ENCODE measurements at places on chromosomes 4 and X.

DNA sequence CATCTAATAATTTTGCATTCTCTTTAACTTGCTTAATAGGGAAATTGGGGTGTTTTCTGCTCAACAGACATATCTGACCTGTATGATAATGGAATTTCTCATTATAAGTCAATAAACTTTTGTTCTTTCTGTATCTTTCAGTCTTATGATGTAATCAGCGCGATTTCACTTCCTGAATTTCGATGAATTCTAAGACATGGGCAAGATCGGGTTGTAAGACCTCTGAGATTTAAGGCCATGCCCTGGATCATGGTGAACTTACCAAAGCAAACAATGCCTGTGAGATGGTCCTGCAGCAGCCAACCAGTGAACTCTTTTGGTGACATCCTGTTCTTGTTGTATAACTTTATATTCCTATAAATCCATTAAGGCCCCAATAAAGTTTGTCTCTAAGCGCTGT lies 88.1 kb downstream of the NBDY start:
- no peak for DNase-seq

GRCh38 chrX:130829526-130830515 lies 73.2 kb downstream of the ENOX2 start:
- no peak for DNase-seq

DNA sequence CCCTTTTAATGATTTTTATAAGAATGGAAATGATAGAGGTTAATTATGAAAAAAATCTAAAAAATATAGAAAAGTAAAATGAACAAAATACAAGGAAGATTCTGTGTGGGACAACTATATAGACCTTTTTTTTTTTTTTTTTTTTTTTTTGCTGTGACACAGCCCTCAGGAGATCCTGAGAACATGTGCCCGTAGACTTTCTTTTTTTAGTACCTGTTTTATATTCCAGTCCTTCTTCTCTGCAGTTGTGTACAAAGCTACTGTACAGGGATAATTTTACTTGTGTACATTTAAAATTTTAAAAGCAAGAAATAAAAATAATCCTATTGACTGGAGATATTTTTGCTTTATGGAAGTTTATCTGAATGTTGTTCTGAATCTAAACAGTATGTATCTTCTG lies 85.5 kb downstream of the KDM6A start:
- DNase-seq: no peak

GRCh38 chr4:139299536-139299935 lies 1.8 kb upstream of the NAA15 start:
- no peak for DNase-seq

- no peak for DNase-seq
Measured at GRCh38 chr4:183306811-183307210, 13.3 kb downstream of the CLDN22 start.

DNA sequence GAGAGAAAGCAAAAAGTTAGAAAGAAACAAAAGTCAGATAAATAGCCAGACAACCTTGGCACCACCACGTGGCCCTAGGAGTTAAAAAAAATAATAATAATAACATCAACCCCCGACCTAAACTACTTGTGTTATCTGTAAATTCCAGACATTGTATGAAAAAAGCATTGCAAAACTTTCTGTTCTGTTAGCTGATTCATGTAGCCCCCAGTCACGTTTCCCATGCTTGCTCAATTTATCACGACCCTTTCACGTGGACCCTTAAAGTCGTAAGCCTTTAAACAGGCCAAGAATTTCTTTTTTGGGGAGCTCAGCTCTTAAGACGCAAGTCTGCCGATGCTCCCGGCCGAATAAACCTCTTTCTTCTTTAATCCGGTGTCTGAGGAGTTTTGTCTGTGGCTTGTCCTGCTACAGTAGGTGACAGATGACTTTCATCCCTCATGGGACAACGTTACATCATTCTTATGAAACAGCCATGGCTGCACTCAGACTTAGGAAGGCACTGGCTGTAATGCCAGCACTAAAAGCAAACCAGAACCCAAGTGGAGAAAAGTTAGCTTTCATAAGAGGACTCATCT lies 520 bp downstream of the ACOX3 start:
- DNase-seq: no peak

- DNase-seq: no peak
Measured at GRCh38 chr4:94278781-94279180, 63.9 kb downstream of the HPGDS start.

- DNase-seq: no peak
Measured at GRCh38 chrX:2427147-2427546, 73.6 kb downstream of the DHRSX start.

GRCh38 chrX:154750301-154751202 lies at the start of gene GAB3:
Gene GAB3, minus strand, starts transcription at chrX:154751077. Its CDS starts 52 bp downstream, at chrX:154751025.
- no peak for DNase-seq

GRCh38 chrX:133586443-133586842 lies 171.2 kb upstream of the GPC4 start:
- no peak for DNase-seq

DNA sequence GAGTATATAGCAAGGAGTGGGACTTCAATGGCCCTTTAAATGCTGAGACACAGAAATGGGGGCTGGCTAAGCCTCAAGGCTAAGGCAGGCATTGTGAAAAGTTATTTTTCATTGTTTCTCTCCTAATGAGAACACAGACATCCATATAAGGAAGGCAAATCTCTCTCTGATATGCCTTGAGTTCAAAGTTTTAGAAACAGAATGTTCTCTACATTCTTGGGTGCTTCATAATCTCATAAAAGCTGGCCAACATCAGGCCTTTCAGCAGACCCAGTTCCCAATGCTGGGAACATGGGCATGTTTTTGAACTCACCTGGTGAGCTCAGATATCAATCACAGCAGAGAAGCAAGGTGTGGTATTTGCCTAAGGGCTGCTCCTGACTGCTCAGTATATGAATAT lies 19.4 kb upstream of the RAB40A start:
- DNase-seq: no peak

DNA sequence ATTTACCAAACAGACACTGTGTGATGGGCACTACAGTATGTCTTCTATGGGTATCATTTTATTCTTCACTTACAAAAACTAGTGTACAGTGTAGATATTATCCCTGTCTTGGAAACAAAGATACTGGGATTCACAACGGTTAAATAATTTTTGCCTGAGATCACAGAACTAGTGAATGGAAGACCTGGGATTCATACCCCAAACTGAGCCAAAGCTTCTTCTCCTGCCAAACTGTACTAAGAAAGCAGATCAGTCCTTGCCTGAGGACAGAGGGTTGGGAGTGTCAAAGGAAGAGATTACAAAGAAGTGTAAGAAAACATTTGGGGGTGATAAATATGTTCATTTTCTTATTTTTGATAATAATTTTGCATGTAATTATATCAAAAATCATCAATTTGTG lies 43.1 kb downstream of the PPA2 start:
- DNase-seq: no peak

- no peak for DNase-seq
Measured at GRCh38 chr4:7632971-7633370, 198.2 kb upstream of the PSAPL1 start.

DNA sequence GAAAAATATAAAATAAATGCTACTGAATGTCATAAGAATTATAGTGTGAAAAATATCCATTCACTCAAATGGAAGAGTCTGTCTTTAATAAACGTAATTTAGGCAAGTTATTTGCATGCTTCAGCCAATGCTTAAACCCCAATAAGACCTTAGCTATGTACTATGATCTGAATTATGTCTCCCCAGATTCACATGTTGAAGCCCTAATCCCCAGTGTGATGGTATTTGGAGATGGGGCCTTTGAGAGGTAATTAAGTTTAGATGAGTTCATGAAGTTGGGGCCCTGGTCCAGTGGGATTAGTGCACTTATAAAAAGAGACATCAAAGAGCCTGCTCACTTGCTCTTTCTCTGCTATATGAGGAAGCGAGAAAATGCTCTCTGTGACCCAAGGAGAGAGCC lies 28.7 kb downstream of the SLC39A8 start:
- DNase-seq: no peak

DNA sequence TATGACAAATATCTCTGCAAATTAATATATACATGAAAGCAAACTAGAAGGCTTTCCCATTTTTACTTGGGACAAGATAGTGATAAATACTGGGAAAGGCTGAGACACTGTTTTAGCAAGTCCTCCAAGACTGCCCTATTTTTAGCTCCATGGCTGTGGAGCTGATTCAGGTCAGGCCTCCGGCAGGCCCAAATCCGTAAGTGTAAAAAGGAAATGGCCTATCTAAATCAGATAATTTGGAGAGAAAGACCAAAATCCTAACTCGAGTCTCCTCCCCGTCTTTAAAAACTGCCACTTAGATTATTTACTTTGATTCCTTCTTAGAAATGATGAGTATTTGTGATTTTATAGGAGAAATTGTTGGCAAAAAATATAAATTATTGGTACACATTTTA lies 2.9 kb downstream of the OTUD4 start:
- no peak for DNase-seq

DNA sequence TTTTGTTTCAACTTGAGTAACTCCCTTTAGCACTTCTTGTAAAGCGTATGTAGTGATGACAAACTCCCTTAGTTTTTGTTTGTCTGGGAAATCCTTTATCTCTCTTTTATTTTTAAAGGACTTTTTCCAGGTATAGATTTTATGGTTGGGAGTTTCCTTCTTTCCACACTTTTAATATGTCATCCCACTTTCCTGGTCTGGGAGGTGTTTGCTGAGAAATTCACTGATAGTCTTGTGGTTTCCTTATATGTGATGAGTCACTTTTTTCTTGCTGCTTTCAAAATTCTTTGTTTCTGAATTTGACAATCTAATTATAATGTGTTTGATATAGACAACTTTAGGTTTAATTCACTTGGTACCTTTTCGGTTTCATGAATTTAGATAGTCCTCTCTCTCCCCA lies 353.9 kb downstream of the GPAT3 start:
- no peak for DNase-seq

- no peak for DNase-seq
Measured at GRCh38 chrX:72477781-72478181, 94.9 kb downstream of the HDAC8 start.

DNA sequence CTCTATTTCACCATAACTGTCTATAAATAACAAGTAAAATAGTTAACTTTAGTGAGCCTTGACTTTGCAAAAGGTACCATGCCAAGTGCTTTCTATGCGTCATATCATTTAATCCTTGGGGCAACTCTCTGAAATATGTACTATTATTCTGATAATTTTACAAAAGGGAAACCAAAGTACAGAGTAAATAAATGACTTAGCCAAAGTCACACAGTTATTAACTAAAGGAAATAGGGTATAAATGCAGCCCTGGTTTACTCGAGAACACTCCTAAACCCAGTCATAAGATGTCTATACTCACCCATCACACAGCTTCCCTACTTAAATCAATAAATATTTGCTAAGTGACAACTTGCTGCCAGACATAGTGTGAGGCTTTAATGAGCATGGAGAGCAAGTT lies 14.4 kb downstream of the KCTD8 start:
- DNase-seq: no peak

DNA sequence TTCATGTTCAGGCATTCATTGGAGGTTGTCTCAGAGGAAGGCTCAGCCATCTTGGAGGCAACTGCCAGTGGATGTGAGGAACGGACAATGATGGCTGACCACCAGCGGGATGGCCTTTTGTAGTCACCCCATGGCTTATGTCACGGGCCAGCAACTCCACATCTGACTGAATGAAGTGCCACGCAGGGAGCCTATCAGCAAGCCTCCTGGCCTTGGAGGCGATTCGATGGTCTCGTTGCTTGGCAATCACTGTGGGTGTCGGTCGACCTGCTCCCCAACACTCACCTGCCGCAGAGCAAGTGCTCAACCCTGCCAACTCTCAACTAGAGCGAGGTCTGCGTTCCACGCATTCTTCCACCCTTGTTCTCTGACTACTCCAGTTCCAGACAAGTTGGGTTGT lies 7.4 kb downstream of the H2BW2 start:
- DNase-seq: no peak

DNA sequence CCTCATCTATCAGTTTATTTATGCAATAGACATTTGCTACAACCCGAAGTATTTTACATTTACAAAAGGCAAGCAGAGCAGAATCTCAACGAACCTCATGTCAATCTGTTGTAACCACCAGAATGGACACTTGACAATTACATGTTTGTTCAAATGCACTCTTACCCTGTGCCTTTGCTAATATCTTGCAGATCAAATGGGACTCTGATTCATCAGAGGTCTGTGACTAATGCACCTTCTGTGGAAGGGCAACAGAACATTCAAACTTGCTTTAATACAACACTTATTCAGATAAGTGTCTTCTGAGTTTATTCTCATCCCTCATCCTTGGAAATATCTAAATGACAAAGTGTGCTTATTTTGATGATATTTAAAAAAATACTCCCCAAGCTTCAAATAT lies 644.7 kb upstream of the PCDH10 start:
- no peak for DNase-seq

- no peak for DNase-seq
Measured at GRCh38 chr4:159248384-159249178, 145.7 kb downstream of the RAPGEF2 start.

GRCh38 chr4:38582445-38582844 lies 81.6 kb upstream of the KLF3 start:
- no peak for DNase-seq

GRCh38 chr4:183658362-183659028 lies 490 bp downstream of the RWDD4 start:
- DNase-seq: no peak

DNA sequence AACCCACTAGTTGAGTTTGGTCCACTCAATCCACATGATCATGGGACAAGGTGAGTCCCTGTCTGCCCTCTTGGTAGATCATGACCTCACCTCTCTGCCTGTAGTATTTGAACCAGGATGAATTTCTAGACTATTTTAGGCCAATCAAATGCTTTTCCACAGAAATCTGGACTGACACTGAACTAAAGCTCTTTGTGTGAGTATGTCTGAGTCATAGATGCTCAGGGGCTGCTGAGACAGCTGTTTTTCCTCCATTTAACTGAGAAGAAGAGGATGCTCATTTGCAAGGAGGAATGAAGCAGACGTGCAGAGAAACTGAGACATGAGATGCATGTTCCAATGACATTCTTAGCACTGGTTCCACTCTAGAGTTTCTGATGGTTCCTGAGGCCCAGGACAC lies 77.3 kb upstream of the TMEM47 start:
- no peak for DNase-seq

DNA sequence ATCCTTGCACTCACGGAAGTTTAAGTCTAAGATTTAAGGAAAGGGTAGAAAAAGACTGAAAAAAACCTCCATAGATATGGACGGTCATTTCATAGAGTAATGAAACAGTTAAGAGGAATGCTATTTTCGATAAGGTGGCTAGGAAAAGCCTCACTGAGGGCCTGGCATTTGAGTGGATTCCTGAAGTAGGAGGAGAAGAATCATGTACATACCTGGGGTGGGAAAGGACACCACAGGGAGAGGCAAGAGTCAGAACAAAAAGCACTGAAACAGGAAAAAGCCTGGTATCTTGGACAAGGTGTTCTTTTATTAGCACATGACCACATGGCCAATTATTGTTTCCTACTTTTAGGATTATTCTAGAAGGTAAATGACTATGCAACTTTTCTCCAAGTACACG lies 547.2 kb upstream of the DIPK2B start:
- DNase-seq: no peak

GRCh38 chrX:129780441-129781105 lies 824 bp downstream of the SASH3 start:
- no peak for DNase-seq

GRCh38 chr4:174607792-174608191 lies 85.5 kb upstream of the HPGD start:
- DNase-seq: no peak

GRCh38 chr4:54091637-54092404 lies 8.1 kb upstream of the GSX2 start:
- DNase-seq: peak; percentile 58

Measured in C1 segment of cervical spinal cord (tissue), 14 donors.